Neural progenitor cell (in vitro differentiated cells): ENCODE measurements at places on chromosomes 7 and 10.

GRCh38 chr10:19921300-19922140 is 105.3 kb downstream of the PLXDC2 start:
- DNase-seq = no peak

DNA sequence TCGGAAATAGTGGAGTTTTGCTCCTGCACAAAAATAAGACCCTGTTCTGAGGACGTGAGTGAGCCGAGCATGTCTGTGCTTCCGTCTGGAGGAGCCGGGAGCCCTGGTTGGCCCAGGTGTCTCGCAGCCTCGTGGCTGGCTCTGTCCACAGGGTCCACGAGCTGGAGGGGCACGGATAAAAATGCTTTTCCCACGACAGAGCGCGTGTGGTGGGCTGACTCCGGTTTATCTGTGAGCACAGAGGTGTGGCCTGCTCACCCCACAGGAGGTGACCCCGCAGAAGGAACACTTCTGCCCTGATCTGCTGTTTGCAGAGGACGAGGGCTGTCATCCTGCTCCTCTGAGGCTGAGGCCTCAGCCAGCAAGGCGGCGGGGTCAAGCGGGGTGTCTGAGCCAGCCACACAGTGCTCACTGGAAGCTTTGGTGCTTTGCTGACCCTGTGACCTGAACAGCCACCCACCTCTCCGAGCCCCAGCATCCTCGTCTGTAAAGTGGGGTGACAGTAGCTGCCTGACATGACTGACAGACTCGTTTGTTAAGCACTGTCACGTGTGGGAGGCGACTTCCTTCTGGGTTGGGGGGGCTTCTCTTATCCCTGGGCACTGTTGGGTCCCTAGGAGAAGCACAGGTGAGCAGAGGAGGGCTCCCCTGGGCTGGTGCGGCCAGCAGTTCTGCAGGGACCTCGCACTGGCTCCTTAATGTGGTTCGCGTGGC is 162.5 kb downstream of the DNAJB6 start:
- no peak for DNase-seq

- peak; percentile 66 for DNase-seq
Measured at GRCh38 chr10:80356989-80357850, 639 bp downstream of the DYDC2 start.

- no peak for DNase-seq
Measured at GRCh38 chr7:118312966-118313365, 88.5 kb downstream of the ANKRD7 start.

DNA sequence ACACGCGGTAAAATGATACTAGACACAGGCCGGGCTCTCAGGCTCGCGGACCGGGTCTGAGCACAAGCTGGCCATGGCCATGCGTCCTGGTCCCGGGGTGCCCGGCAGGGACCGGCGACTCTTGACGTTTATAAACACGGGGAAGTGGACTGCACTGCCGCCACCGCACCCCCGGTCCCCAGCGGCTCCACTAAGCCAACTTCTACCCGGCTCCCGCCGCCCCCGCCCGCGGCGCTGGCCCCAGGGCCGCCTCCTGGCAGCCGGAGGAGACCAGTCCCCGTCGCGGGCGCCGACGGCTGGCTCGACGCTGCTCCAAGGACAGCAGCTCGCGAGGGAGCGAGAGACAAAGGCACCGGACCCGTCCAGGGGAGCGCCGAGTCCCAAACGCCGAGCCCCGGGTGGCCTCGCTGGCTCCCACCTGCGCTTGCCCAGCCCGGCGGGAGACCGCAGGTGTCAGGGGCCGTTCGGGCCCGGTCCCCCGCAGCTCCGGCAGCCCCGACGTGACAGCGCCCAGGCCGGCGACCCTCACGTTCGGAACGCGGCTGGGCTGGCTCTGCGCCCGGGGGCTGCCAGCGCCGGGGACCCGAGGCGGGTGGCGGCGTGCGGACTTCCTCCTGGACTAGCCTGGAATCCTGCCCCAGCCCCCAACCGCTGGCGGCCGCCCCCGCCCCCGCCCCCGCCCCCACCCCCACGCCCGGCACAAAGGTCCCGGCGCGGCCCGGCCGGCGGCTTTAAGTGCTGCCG is 517 bp downstream of the ITGB1 start:
- DNase-seq = peak; percentile 79

DNA sequence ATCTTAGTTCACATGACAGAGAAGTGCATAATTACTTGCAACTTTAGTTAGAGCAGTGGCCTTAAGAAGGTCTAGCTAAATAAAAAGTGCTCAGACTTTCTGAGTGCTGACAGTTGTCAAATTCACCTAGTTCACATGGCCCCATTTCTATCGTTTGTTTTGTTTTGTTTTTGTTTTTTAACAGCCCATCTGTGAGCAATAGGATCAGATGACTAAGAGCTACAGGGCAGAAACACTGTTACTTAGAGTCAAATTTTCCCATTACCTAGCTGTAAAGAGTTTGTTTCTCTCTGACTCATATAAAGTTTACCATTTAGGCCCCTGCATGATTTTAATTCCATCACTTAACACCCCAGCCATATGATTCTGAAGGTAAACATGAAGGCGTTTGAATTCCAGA is 18.8 kb downstream of the CAV1 start:
- no peak for DNase-seq

- no peak for DNase-seq
Measured at GRCh38 chr7:17437586-17437985, 139.1 kb downstream of the AHR start.

GRCh38 chr10:96703358-96703757 is 17.0 kb downstream of the PIK3AP1 start:
- DNase-seq = no peak

DNA sequence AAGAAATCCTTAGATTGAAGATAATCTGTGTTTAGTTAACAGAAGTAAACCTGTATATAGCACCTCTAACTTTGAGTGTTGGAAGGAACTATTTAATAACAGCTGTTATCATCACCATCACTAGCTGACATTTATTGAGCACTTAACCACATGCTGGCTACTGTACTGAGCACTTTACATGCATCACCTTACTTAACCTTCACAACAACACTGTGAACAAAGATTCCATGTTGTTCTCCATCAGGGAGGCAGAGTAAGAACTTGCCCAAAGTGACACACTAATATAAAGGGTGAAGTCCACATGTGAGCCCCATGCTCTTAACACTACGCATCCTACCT is 182.2 kb downstream of the ST7 start:
- no peak for DNase-seq

DNA sequence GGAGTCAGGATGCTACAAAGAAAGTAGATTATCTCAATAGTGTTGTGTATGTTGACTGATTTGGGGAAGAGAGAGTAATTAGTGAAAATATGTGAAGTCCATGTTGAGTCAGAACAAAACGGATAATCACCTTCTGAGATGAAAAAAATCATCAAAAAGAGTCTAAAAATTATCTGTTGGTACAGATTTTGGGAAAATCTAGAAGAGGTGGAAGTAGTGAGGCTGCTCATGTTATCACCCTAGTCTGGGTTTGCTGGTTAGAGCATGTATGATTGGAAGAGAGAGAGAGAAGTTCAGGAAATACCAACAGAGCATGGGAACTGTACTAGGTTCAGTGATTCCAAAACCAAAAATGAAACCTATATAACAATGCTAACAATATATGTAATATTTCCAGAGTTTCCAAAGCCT is 12.3 kb downstream of the RPA3 start:
- DNase-seq = no peak

DNA sequence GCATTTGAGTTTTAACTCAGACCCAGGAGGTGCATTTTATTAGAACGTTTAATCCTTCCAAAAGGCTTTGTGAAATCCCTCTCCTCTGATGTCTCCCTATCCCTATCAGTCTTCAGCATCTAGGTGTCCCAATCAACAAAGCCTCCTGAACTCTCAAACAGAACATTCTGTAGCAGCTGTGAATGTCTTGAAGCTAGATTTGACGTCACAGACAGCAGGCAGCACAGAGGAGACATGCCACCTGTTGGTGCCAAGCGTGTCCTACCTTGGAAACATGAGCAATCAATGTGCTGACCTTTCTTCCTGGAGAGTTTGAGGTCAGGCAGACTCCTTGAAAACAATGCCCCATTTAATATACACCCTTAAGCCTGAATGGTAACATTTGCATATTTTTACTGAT is 125.5 kb downstream of the RNLS start:
- DNase-seq = no peak

- no peak for DNase-seq
Measured at GRCh38 chr7:121562259-121562658, 166.2 kb upstream of the FAM3C start.

- DNase-seq = no peak
Measured at GRCh38 chr7:330511-331230, 40.7 kb downstream of the FOXL3 start.

GRCh38 chr10:99456207-99456930 is 25.9 kb upstream of the GOT1 start:
- DNase-seq = no peak
